CD4-positive, alpha-beta T cell (primary cell): ENCODE measurements at places on chromosomes 6 and 20. TPM values are rescaled to one million over a fixed set of nuclear protein-coding genes. Genes with fewer than 3 reads are reported as not detected.

EDEM2 gene
- total RNA-seq: 12.2 TPM

RIN2 gene
- 0.17 TPM for total RNA-seq

DNA sequence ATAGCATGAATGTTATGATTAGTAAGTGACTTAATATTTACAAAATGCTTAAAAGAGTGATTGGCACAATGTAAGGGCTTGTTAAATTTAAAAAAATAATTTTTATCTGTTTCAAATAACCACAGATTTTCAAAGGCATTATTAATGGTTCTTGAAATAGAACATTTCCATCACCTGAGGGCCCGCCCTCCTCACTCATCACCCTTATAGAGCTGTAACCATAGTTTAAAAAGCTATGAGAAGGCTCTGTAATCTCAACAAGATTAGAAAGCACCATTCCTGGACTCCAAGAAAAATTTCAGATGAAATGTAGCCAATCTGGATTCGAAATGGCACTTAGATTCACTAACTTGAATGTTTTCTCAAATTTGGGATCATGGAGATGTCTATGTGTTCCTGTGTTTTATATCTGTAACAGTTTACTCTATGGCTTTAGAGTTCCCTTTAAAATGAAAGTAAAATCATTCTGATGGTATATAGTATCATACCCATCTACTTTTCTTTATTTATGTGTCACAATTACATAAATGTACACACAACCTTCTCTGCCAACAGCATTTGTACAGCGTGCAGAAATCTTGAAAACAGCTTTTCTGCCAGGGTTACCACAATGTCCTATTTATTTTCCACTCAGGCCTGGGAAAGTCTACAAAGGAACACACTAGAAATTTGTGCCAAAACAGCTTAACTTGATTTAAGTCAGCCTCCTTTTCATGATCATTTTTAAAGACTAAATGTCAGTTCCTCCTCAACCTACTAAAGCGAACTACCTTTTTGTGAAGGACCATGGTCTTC is 207.7 kb downstream of the TBX18 start:
- no peak overlapping the region for H3K27ac ChIP-seq
- no peaks in the 10 kb centered on the region for H3K4me1 ChIP-seq
- H3K27me3 ChIP-seq: no peaks in the 10 kb centered on the region
- no peak overlapping the region for H3K4me3 ChIP-seq
- no peaks in the 10 kb centered on the region for H3K36me3 ChIP-seq
- no peak for DNase-seq

DNA sequence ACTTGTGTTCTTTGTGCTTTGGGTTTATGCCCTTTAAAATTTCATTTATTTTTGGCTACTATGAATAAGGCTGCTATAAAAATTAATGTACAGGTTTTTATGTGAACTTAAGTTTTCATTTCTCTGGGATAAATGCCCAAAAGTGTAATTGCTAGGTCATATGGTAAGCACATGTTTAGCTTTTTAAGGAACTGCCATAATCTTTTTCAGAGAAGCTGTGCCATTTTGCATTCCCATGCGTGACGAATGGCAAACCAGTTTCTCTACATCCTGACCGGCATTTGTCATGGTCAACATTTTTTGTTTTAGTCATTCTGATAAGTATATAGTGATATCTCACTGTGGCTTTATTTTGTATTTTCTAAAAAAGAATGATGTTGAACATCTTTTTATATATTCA is 236.0 kb upstream of the SGK1 start:
- no peaks in the 10 kb centered on the region for H3K36me3 ChIP-seq
- H3K27me3 ChIP-seq: no peaks in the 10 kb centered on the region
- no peak overlapping the region for H3K4me3 ChIP-seq
- no peak for DNase-seq
- no peaks in the 10 kb centered on the region for H3K4me1 ChIP-seq
- H3K27ac ChIP-seq: no peak overlapping the region
